ENCODE measurements at places on chromosomes 3 and 15. TPM values are rescaled to one million over a fixed set of nuclear protein-coding genes. Genes with fewer than 3 reads are reported as not detected.

GRCh38 chr3:183381179-183381578 is 47.2 kb downstream of the MCF2L2 start:
- no peaks in the 10 kb centered on the region for H3K36me3 ChIP-seq
- peaks cover 5% of the 10 kb centered on the region for H3K4me1 ChIP-seq
- H3K27ac ChIP-seq: no peak overlapping the region
- H3K4me3 ChIP-seq: no peak overlapping the region

- no peak overlapping the region for H3K4me3 ChIP-seq
- DNase-seq: no peak
- no peaks in the 10 kb centered on the region for H3K36me3 ChIP-seq
- peaks cover 14% of the 10 kb centered on the region for H3K4me1 ChIP-seq
Measured at GRCh38 chr3:60182697-60183096, 1068.6 kb downstream of the FHIT start.

GRCh38 chr3:17841190-17841828 is 98.9 kb upstream of the TBC1D5 start:
- H3K27me3 ChIP-seq: peaks cover 9% of the 10 kb centered on the region
- DNase-seq: peak; percentile 89
- H3K36me3 ChIP-seq: no peaks in the 10 kb centered on the region
- no peak overlapping the region for H3K27ac ChIP-seq
- no peak overlapping the region for H3K4me3 ChIP-seq

DNA sequence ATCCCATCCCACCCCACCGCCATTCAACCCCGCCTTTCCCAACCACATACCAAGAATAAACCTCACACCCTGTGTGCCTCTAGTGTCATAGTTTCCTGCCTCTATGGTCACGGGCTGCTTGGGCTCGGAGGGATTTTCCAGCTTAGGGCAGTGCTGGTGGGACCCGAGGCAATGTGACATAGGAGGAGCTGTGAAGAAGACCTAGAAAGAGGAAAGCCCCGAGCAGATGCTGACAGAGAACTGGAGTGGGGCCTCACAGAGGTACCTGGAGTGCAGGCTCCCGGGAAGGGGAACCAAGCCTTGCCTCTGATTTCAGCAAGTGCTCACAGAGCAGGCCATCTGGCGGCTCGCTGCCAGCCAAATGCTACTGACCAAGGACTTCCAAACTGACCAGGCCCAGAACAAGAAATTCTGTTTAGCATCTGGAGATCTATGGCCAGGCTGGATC is 27.5 kb downstream of the BHLHE40 start:
- no peak overlapping the region for H3K4me3 ChIP-seq
- H3K36me3 ChIP-seq: no peaks in the 10 kb centered on the region
- H3K27me3 ChIP-seq: peaks cover 2% of the 10 kb centered on the region
- peaks cover 14% of the 10 kb centered on the region for H3K4me1 ChIP-seq
- no peak for DNase-seq
- H3K27ac ChIP-seq: no peak overlapping the region

GRCh38 chr3:13890377-13891016 is 10.6 kb upstream of the WNT7A start:
- peaks cover under 1% of the 10 kb centered on the region for H3K4me1 ChIP-seq
- DNase-seq: no peak
- no peaks in the 10 kb centered on the region for H3K36me3 ChIP-seq
- no peak overlapping the region for H3K4me3 ChIP-seq
- no peak overlapping the region for H3K27ac ChIP-seq

DNA sequence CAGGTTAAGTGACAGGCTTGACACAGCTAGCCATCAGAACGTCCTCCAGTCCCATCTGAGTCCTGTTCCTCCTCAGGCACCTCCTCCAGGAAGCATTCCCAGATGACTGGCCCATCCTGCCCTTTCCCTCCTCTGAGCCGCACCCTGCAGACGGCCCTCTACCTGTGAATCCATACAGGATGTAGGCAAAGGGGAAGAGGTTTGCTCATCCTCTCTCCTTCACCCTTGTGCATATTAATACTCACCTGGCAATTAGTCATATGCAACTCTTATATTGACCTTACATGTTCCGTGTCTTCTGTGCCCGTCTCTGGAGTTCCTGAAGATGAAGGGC is 61.9 kb downstream of the SMAD3 start:
- H3K4me3 ChIP-seq: no peak overlapping the region
- peaks cover 3% of the 10 kb centered on the region for H3K36me3 ChIP-seq
- peaks cover 45% of the 10 kb centered on the region for H3K4me1 ChIP-seq
- peak overlapping the region; percentile 89 for H3K27ac ChIP-seq
- no peaks in the 10 kb centered on the region for H3K27me3 ChIP-seq
- no peak for DNase-seq

DNA sequence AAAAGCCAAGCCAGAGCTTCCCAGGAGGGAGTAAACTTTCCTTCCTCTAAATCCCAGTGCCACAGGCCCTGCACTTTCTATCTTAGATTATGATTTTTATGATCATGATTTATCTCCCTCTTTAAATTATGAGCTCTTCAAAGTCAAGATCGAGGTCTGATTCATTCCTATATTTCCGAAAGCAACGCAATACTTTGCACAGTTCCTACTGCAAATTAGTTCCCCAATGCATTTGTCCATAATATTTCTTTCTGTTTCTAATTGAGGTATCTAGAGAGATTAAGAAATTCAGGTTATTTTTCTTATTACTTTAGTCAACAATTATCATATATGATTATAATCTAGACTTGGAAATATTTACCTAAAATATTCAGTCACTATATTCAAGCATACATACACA is 173.1 kb upstream of the LPP start:
- no peaks in the 10 kb centered on the region for H3K4me1 ChIP-seq
- H3K27ac ChIP-seq: no peak overlapping the region
- no peak overlapping the region for H3K4me3 ChIP-seq
- DNase-seq: no peak

DNA sequence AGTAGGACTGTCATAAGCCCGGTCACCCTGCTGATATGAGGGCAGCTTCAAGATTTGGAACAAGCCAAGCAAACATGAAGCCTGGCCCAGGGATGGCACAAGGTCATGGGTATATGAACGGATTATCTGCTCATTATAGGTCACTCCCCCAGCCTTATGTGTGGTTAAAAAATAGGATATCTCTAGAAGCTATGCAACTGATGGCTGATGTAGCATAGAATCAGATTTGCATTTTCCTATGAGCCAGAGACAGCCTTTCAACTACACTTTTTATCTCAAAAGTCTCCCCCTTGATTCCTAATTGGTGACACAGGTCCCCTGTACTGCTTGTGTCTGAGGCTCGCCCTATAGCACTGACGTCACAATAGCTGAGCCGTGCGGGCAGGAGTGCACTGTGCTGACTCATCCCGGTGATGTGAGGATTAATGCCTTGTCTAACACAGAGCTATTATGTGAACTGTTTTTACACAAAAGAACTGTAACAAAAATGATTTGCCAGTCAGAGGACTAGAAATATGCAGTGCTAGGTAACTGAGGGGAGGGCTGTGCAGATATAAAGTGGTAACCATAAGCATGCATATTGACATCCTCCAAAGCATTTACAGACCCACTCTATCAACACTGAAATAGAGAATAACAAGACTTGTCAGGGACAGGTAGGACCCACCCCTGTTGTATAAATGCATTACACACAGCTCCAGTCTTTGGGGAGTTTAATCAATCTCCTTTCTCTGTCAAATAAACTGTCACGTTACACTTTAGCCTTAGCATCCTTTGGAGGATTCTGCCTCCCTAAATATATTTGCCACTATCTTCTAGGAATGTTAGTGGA is 204.9 kb downstream of the TIGIT start:
- no peak for DNase-seq
- H3K4me3 ChIP-seq: no peak overlapping the region
- no peak overlapping the region for H3K27ac ChIP-seq
- H3K4me1 ChIP-seq: peaks cover 3% of the 10 kb centered on the region

GRCh38 chr3:134076851-134077250 is 47.1 kb upstream of the SLCO2A1 start:
- no peaks in the 10 kb centered on the region for H3K36me3 ChIP-seq
- H3K27ac ChIP-seq: no peak overlapping the region
- H3K4me1 ChIP-seq: no peaks in the 10 kb centered on the region
- peak; percentile 28 for DNase-seq

DNA sequence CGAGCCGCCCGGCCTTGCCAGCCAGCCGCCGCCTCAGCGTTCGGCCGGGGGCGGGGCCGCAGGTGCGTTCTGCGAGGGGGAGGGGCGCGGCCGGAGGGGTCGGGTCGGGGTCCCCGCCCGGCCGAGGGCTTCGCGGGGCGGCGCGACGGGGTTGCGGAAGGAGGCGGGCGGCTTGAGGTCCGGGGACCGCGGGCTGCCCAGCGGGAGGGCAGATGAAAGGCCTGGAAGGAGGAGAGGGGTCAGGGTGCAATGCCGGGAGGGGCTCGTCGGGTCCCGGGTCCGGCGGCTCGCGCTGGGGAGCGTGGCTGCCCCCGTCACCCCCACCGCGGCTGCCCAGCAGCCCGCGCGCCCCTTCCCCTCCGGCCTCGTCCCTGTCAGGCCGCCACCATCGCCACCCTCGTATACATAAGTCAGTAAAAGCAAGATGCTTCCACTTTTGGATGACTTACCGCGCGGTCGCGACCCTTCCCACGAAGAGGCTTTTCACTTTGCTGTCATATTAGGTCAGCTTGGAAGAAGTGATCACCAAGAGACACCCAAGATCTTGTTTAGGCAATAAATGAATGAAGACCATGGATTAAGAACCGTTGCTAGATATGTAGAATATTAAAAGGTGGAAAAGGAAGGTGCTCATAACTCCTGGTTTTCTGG is 620 bp upstream of the ANP32A start:
- H3K4me1 ChIP-seq: peaks cover 27% of the 10 kb centered on the region
- no peaks in the 10 kb centered on the region for H3K36me3 ChIP-seq
- H3K27me3 ChIP-seq: no peaks in the 10 kb centered on the region
- peak overlapping the region; percentile 86 for H3K4me3 ChIP-seq
- no peak for DNase-seq
- H3K27ac ChIP-seq: peak overlapping the region; percentile 31

- no peak overlapping the region for H3K27ac ChIP-seq
- no peaks in the 10 kb centered on the region for H3K27me3 ChIP-seq
- peaks cover 4% of the 10 kb centered on the region for H3K4me1 ChIP-seq
Measured at GRCh38 chr15:33226559-33227181, 32.2 kb upstream of the FMN1 start.

DNA sequence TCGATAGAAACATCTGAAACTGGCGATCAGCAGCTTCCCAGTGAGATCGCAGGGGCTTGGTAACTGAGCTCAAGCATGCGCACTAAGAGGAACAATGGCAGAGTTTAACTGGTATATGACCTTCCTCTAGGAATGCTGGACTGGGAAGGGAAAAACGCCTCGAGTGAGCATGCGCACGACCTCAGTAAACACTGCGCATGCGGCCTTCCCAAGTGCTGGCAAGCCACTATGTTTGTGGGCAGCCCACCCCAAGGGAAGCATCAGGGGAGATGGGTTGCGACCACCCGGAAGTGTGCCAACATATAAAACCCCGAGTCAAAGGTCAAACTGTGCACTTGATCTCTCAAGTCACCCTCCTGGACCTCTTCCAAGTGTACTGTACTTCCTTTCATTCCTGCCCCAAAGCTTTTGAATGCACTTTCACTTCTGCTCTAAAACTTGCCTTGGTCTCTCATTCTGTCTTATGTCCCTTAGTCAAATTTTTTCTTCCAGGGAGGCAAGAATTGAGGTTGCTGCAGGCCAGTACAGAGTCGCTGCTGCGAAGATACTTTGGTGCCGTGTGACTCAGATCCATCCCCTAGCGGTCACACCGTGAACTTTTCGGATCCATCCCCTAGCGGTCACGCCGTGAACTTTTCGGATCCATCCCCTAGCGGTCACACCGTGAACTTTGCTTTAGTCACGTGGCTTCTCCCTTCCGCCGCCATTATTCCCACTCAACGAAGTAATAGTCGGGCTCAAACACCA is 243.3 kb downstream of the FAM43A start:
- DNase-seq: no peak
- H3K27ac ChIP-seq: peak overlapping the region; percentile 40
- no peaks in the 10 kb centered on the region for H3K27me3 ChIP-seq
- no peak overlapping the region for H3K4me3 ChIP-seq

DNA sequence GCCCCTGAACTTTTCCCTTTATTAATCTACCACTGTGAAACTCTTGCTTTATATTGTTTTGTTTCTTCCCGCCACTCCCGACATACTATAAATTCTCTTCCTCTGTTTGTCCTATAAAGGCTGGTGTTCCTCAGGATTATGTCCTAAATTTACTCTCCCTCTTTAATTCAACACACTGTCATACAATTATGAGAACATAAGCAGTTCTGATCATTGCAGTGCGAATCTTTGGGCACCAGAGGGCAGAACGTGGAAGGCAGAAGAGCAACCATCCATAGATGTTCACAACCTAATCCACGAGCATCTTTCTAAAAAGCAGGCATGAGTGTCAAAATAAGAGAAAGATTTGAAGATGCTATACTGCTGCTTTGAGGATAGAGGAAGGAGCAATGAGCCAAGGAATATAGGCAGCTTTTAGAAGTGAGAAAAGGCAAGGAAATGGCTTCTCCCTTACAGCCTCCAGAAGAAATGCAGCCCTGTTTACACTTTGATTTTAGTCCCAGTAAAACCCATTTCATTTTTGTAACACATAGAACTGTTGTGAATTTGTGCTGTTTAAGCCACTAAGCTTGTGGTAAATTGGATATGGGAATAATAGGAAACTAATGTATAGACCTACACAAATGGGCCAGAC is 179.4 kb downstream of the GBE1 start:
- no peaks in the 10 kb centered on the region for H3K27me3 ChIP-seq
- H3K36me3 ChIP-seq: no peaks in the 10 kb centered on the region
- H3K4me1 ChIP-seq: no peaks in the 10 kb centered on the region
- H3K27ac ChIP-seq: no peak overlapping the region
- no peak for DNase-seq

- H3K4me3 ChIP-seq: no peak overlapping the region
- no peak overlapping the region for H3K27ac ChIP-seq
- no peaks in the 10 kb centered on the region for H3K27me3 ChIP-seq
Measured at GRCh38 chr3:54712539-54712938, 215.3 kb downstream of the LRTM1 start.

GRCh38 chr3:14915636-14916222 is 31.7 kb upstream of the NR2C2 start:
- peaks cover 34% of the 10 kb centered on the region for H3K27me3 ChIP-seq
- H3K4me1 ChIP-seq: peaks cover 16% of the 10 kb centered on the region
- H3K27ac ChIP-seq: no peak overlapping the region
- no peak overlapping the region for H3K4me3 ChIP-seq
- DNase-seq: no peak
- H3K36me3 ChIP-seq: no peaks in the 10 kb centered on the region

GRCh38 chr15:64558460-64559179 is 98.2 kb downstream of the ZNF609 start:
- H3K27me3 ChIP-seq: no peaks in the 10 kb centered on the region
- no peak overlapping the region for H3K4me3 ChIP-seq
- peak overlapping the region; percentile 23 for H3K27ac ChIP-seq
- H3K4me1 ChIP-seq: peaks cover 31% of the 10 kb centered on the region
- no peak for DNase-seq
- peaks cover 2% of the 10 kb centered on the region for H3K36me3 ChIP-seq

LACTB gene
- total RNA-seq: 8.2 TPM

POTEB3 gene
- total RNA-seq: not detected

OIP5 gene
- 5.3 TPM for total RNA-seq

CDHR4 gene
- not detected for total RNA-seq

CCDC191 gene
- total RNA-seq: 8.8 TPM

GOLGA8G gene
- total RNA-seq: not detected
